ENCODE measurements at places on chromosomes 1 and 21.

DNA sequence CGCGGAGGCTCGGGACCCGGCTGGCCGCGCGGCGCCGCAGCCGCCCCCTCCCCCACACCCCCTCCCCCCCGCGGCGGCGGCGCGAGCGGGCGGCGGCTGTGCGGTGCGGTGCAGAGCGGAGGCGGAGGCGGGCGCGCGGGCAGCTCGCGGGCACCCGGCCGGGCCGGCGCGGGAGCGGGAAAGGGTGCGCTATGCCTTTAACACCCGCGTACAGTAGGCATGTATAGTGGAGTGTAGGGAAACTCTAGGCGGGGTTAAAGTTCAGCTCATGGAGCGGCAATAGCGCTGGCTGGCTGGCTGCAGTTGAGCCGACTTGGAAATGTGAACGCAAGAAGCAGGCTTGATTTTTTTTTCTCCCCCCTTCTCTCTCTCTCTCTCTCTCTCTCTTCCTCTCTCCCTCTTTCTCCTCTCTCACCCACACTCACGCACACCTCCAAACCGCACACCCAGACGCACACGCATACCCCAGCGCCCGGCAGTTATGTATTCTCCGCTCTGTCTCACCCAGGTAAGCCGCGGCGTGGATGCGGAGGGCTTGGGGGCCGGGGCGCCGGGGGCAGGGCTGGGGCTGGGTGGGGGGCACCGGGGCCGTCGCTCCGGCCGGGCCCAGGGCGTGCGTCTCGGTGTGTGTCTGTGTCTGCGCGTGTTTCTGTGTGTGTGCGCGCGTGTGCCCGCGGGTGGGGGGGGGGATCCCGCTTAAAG, at the start of gene NFIA:
TSS of gene NFIA (plus strand) at position 251 of the 702 bp plus-strand sequence.
- DNase-seq: peak; percentile 31

DNA sequence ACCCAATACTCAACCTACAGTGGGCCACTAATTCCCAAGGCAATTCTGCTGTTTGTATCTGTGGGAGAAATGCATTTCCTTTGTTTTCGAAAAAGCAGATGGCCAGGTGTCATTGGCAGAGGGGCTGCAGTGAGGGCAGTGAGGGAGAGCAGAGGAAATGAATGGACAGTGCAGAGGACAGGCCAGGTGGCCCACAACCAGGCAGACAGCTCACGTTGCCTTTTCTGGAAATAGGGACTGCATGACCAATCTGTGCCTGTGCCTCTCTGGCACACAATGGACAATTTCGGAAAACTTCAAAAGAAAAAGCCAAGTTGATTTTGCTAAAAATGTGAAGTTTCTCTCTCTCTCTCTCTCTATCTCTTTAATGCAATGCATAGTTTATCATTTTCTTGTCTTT, 52.6 kb upstream of the ETS2 start:
- DNase-seq: no peak

DNA sequence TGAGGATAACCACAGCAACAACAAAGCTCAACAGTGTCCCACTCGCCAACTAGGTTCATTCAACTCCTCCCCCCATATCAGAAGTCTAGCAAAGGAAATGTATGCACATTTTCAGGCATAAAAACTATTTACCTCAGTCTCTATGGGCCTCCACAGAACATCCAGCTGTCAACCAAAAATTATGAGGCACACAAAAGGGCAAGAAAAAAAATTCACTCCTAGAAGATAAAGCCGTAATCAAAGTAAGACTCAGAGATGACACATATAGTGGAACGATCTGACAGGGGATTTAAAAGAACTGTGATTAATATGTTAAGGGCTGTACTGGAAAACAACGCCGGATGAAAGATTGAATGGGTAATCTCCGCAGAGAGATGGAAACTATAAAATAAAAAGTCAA, 158.7 kb downstream of the NTPCR start:
- no peak for DNase-seq

DNA sequence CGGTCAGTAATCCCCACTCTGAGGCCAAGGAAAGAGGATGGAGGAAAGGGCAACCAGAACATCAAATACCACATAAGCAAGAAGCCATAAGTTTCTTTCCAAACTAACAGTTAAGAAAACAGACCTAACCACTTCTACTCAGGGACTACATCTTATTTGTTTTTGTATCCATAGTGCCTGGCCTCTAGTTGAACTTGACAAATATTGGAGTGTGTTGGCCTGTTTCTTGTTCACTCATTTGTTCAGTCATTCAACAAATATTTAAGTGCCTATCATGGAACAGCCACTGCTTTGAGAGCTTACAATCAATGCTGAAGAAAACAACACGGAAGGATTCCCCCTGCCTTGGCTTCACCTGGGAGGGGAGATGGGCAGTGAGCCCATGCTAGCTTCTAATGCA, 69.7 kb downstream of the ST6GALNAC3 start:
- no peak for DNase-seq

- DNase-seq: peak; percentile 89
Observed at GRCh38 chr1:8370905-8371315, 53.0 kb downstream of the SLC45A1 start.

DNA sequence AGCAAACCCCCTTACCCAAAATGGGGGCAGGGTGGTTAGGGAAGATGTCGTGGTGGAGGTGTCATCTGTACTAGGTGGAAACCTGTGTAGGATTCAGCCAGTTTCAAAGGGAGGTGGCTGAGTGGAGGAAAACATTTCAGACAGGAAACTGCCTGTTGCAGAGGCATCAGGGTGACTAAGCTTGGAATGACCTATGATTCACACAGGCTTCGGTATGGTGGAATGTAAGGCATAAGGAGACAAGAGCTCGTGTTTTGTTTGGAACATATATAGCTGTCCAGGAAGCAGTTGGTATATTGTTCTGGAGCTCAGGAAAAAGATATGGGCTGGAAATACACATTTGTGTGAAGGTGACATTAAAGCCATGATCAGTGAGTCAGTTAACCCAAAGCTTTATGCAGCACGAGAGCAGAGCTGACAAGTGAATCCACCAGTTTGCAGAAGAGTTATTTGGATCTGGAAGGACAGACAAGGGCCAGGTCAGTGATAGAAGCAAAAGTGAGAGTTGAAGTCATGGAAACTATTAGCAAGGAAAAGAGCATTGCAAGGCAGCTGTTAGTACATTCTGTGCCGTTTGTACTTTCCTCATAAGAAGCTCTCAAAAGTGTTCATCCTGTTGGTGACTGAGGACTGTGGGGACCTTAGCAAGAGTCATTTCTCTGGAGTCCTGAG, 12.2 kb downstream of the UTP25 start:
- no peak for DNase-seq

DNA sequence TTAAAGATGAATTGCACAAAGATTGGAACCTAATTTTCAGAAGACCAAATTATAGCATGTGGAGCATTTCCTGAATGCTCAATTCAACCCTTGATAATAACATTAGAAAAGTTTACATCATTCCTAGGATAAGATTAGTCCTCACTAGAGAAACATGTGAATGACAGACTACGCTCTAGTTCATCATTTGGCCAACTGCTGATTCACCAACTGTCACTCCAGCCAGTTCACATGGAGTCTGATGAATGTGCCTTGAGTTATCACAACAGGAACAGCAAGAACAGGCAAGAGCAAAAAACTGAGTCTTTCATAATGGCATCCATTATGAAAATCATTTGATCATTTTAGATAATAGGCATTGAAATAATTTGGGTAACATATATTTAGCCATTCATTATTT, 415.9 kb downstream of the PTPRC start:
- no peak for DNase-seq

- DNase-seq: no peak
Observed at GRCh38 chr1:184973272-184974055, 844 bp downstream of the NIBAN1 start.

GRCh38 chr1:160161965-160162705, 10.7 kb downstream of the ATP1A4 start:
- no peak for DNase-seq

GRCh38 chr1:154157520-154158306, 2.8 kb upstream of the NUP210L start:
- no peak for DNase-seq

- DNase-seq: no peak
Observed at GRCh38 chr1:84969489-84970250, 27.2 kb downstream of the MCOLN2 start.

DNA sequence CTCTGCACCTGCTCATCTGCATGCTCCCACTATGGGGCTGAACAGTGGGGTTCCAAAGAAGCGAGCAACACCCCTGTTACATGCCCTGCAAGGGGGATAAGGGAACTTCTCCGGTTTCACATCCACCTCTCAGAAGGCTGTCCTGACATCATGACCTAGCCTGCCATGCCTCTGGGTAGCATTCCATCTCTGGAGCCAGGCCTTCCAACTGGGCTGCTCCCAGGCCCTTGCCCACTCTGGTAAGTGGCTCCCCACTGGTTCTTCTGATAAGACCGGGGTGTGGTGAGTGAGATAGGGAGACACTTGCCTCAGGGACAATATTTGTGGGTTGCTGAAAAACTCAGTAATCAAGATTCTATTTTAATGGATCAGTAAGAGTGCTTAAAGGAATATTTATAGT, 57.8 kb downstream of the KCNJ15 start:
- no peak for DNase-seq

- DNase-seq: no peak
Observed at GRCh38 chr1:180169640-180170195, 15.0 kb downstream of the QSOX1 start.

- no peak for DNase-seq
Observed at GRCh38 chr1:183512450-183512849, 40.2 kb downstream of the SMG7 start.

- no peak for DNase-seq
Observed at GRCh38 chr1:3653286-3653618, 936 bp downstream of the TP73 start.

DNA sequence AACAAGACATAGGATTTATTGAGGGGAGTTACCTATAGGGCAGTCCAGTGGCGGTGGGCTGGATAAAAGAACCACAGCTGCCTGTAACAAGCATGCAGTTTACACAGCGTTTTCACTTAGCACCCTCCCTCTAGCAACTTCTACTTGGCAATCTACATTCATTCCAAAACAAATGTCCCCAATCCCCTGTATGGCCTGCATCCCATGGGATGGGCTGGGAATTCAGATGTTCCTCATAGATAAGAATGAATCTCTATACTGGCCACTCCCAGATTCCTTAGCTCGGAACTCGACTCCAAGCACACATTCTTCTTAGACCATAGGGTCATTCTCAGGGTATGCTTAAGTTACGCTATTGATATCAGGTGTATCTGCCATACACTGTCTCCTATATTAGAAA, 33.3 kb downstream of the PCP4 start:
- no peak for DNase-seq

DNA sequence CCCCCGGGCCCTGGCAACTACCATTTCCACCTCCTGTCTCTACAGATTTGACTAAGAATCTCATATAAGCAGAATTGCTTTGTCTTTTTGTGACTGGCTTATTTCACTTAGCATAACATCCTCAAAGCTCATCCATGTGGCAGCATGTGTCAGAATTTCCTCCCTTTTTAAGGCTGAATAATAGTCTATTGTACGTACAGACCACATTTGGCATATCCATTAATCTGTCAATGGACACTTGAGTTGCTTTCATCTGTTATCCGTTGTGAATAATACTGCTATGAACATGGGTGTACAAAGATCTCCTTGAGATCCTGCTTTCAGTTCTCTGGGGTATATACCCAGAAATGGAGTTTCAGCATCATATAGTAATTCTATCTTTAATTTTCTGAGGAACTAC, 24.0 kb downstream of the SPATA21 start:
- no peak for DNase-seq

GRCh38 chr21:36606983-36607325, 92.0 kb upstream of the SIM2 start:
- DNase-seq: no peak

DNA sequence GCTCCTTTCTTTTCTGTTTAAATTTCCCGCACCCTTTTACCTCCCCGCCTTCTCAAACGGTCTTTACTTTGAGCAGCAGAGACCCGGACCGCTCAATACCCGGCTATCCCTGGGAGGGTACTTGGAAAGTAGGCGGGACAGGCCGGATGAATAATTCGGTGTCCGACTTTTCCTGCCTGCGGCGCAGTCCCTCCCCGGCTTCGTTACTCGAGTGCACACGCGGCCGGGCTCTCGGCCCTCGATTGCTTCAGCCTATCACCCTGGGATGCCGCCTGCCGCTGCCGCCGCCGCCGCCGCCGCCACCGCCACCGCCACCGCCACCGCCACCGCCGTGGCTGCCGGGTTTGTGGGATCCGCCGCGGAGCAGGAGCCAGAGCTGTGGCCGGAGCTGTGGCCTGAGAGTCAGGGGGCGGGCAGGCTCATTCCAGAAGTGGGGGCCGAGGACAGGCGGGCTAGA, 382 bp upstream of the RASAL2 start:
- peak; percentile 96 for DNase-seq

DNA sequence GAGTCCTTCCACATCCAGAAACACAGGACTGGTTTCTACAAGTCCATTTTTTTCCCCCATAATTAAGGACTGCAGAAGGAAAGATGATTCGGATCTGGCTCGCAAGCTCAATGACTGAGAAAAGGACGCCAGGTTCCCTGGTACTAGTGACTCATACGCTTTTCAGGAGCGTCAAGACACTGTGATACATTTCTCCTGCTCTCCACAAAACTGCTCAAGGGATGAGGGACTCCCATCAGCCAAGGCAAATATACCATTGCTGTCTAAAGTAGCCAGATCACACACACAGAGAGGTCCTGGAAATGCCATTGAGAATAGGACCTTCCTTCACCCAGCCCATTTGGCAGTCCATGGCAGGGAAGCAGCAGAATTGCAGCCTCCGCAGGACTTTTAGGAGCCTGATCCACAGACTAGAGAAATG, 253.6 kb upstream of the IRF2BP2 start:
- no peak for DNase-seq
